ENCODE measurements at places on chromosomes 4 and X. TPM values are rescaled to one million over a fixed set of nuclear protein-coding genes. Genes with fewer than 3 reads are reported as not detected.
A peak's percentile ranks its signal among the peaks of the same experiment; 100 is the strongest.

DNA sequence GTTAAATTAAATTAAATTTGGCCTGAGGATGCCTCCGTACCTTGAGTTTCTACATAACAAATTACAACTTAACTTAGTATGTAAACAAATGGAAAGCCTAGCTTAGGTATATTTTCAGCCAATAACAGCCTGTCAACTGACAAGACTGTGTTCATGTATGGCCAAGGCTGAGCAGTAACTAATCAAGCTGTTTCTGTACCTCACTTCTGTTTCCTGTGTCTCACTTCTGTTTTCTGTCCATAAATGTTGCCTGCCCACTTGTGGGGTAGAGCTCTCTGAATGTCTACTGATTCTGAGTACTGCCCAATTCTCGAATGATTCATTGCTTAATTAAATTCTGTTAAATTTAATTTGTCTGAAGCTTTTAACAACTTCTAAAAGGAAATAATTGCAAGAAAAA lies 445.2 kb downstream of the PCDH11X start:
- DNase-seq: no peak

GRCh38 chr4:185566972-185567371 lies 31.7 kb upstream of the PDLIM3 start:
- peak; percentile 95 for DNase-seq

The BMP3 gene
- total RNA-seq: not detected

GRCh38 chrX:17643528-17643927 lies 93.8 kb upstream of the SCML1 start:
- DNase-seq: no peak

The HMX1 gene
- not detected for total RNA-seq

DNA sequence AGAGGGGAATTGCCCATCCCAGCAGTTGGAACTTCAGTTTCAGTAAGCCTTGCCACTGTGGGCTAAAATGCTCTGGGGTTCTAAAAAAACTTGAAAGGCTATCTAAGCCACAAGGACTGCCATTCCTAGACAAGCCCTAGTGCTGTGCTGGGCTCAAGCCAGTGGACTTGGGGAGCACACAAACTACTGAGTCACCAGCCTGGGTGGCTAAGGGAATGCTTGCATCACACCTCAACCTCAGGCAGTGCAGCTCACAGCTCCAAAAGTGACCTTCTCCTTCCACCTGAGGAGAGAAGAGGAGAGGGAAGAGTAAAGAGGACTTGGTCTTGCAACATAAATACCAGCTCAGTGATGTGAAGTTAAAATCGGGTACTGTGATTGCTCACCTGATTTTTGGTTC lies 116.7 kb upstream of the GLRA2 start:
- DNase-seq: no peak

- no peak for DNase-seq
Measured at GRCh38 chr4:174012886-174013259, 270.6 kb downstream of the FBXO8 start.

DNA sequence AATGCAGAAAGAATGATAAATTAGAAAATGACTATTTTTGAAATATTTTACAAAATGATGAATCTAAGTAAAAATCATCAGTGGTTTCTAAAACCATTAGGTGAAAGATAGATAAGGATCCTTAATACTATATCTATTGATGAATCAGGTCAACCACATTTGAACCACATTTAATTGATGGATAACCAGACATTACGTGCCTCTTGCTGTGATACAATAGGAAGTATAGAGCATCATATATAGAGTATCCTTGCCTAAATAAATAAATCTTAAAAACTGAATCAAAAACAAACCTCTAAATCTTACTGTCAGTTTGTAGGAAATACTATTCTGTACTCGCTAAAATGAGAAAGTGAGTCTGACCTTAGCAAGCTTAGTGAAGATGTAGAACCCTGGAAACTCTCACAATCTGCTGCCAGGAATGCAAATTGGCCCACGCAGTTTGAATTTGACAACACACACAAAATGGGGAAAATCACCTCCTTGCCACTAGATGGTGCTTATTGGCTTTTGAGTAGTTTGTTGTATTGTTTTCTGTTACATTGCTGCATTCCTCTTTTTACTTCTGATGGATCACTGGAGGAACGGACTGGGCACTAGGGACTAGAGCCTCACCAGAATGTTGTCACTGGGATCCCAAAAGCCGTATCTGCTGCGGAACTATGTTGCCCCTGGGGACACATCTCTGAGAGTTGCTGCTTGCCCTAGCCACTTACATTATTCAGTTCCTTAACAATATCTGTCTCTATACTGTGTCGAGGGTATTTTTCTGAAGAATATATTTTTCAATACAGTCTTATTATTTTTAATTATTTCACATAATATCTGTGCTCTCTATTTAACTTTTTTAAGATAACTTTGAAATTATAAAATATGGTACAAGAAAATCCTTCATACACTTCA lies 25.4 kb upstream of the SLAIN2 start:
- DNase-seq: peak; percentile 37

The MRFAP1 gene
- total RNA-seq: 85.1 TPM

GRCh38 chr4:183907871-183908683 lies 3.0 kb downstream of the STOX2 start:
- no peak for DNase-seq

DNA sequence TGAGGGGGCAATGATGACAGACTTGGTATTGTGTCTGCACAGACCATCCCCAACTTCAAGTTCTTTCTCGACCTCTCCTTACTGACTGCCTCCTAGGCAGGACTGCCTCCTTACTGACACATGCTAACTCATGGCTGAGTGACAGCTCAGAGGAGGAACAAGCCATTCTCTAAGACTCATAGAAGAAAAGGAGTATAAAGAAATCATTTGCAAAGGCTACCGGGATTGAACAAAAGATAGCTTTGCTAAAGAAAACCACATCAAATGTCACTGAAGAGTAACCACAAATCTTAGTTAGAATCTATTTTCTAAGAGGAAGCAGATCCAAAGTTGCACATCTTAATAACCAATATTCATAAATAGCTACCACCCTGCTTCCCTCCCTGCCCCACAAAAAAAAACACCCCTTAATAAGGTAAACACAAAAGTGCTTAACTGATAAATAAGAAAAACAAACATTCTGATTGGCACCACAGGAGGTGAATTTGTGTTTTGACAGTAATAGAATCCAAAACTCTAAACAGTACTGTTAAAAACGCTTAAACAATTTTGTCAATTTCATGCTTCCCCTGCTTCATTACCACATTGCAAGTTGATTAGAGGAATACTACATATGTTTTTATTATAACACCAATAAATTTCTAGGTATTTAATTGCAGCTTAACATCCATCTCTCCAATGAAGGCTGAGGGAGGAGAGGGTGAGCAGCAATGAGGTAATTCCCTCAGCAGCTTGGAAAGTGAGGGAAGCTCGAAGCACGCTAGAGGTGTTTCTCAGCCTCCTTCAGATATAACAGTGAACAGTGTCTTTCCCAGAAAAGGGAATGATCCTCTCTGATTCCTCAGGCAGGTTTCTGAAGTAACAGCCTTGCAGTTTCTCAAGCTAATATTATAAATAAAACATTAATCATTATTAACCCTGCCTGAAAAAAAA lies 160.0 kb downstream of the HNRNPD start:
- no peak for DNase-seq

The RAP1GDS1 gene
- total RNA-seq: 54.6 TPM

GRCh38 chrX:19188566-19188965 lies 66.3 kb upstream of the ADGRG2 start:
- DNase-seq: no peak

DNA sequence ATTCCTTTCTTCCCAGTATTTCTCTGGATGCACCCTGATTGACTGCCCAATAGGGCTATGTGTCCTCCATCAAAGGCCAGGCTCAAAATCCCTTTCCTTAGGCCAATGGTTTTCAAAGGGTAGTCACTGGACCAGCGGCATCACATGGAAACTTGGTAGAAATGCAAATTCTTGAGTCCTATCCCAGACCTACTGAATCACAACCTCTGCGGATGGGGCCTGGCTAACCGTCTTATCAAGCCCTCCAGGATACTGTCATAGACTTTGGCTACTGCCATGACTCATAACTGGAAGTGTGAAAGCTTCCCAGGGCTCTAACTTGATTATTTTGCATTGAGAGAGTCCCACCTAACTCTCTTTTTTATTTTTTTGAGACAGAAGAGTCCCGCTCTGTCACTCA lies 71.9 kb upstream of the TFDP3 start:
- DNase-seq: no peak

The GABRB1 gene
- total RNA-seq: not detected
